B cell (primary cell): ENCODE measurements at places on chromosomes 3 and 15.
A peak's percentile ranks its signal among the peaks of the same experiment; 100 is the strongest.

DNA sequence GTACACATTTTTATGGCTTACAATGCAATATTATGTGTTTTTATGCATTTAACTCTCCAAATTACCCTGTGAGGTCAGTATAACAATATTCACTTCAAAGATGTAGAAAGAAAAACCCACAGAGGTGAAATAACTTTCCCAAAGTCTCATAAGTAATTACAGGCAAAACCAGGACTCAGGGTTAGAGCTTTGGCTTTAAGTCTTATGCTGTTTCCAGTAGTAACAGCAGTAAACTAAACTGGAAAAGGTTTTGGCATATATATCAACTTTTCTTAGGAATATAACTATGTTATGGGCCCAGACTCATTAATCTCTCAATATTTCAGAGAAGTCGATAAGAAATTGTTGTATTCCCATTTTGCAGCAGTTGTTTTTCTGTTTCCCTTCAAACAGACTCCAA lies 206.3 kb upstream of the KCNMB2 start:
- no peak for DNase-seq

DNA sequence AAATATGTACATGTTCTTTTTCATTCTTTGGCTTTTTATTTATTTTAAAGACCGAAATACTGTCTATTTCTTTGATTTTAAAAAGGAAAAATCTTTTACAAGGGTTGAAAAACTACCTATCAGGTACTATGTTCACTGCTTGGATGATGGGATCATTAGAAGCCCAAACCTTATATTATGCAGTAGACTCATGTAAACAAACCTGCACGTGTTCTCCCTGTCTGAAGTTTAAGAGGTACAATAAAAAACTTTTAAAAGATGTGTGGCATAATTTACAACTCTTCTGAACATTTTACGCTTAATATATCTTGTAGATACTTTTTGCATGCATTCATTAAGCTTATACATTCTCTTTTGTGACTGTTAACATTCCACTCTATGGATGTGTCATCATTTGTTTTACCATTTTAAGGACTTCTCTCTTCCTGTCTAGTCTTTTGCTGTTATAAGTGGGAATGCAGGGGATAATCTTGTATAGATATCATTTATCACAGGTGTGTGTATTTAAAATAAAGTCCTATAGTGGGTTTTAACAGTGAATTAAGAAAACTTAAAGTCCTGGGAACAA lies 6.2 kb downstream of the MGA start:
- DNase-seq = no peak

- DNase-seq = no peak
These were observed 163.1 kb downstream of the PLCL2 start for GRCh38 chr3:17047894-17048293.

DNA sequence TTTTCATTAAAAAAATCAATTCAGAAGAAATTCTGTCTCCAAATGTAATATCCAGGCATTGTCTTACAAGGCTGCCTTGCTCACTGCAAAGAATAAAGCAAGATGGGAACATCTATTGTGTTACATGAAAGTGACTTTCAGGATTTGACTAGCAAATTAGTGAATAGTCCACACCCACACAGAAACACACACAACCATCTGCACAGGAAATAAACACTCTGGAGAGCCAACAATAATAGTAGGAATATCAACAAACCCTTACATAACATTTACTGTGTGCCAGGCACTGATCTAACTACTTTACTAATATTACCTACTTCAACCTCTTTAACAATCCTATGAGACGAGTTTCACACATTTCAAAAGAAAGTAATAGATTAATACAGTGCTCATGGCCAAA lies 28.9 kb upstream of the ZNF385D start:
- no peak for DNase-seq

- no peak for DNase-seq
These were observed 36.8 kb upstream of the NIT2 start for GRCh38 chr3:100297784-100298183.

GRCh38 chr3:82957696-82958095 lies 1196.3 kb upstream of the GBE1 start:
- DNase-seq = no peak

DNA sequence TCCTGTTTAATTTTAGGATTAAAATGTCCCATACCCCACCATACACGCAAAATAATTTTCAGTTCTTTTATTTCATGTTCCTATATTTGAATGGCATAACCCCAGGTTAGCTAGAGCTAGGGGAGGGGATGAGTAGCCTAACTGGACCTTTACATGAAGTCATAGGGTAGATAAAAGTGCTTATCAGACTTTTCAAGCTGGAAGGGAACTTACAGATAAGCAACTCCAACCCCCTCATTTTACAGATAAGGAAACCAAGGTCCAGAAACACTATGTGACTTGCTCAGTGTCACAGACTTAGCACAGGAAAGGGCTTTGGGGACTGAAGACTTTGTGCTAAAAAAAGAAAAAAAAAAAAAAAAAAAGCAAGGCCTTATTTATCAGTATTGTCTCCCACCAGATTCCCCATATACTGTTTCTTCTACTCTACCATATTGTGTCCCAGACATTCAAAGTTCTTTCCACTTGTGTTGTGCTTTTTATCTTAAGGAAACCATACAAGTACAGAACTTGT lies 10.6 kb upstream of the TNIK start:
- DNase-seq = no peak

GRCh38 chr15:26590676-26591075 lies 182.2 kb downstream of the GABRB3 start:
- DNase-seq = no peak

DNA sequence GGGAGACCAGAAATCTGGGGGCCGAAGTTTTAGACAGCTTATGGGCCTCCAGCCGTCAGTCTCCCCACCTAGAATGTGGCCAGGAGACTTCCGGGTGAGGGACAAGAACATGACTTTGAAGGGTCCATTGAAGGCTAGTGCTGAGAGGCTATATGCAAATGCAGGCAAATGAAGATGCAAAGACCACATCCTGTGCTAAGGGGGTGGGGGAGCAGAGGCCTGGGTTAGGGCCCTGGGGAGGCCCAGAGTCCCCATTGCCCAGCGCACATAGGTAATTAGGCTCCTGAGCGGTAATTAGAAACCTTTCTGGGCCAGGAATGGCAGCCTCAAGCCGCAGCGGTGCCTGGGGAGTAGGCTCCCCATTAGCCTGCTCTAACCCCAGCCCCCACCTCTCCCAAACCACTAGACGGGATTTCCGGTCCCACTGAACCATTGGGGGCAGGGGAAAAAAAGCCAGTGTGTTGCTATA lies 6.8 kb downstream of the CSK start:
- DNase-seq = peak; percentile 78

DNA sequence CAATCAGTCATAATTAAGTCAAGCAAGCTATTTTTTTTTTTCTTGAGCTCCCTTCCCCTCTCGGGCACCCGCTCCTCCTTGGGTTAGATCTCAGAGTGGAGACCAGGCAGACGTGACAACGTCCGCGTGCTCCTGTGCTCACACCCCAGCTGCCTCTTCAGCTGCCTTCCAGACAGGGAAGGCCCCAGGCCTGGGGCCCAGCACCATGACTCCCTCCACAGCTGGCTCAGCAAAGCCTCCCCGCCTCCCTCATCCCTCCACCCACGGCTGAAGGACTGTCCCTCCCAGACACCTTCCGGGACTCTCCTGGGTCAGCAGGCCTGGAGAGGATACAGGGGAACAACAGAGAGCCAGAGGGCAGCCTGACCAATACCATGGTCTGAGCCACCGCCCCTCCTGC lies 87.9 kb upstream of the LINGO1 start:
- no peak for DNase-seq

- DNase-seq = no peak
These were observed 1026.4 kb downstream of the ROBO2 start for GRCh38 chr3:78066287-78066686.

DNA sequence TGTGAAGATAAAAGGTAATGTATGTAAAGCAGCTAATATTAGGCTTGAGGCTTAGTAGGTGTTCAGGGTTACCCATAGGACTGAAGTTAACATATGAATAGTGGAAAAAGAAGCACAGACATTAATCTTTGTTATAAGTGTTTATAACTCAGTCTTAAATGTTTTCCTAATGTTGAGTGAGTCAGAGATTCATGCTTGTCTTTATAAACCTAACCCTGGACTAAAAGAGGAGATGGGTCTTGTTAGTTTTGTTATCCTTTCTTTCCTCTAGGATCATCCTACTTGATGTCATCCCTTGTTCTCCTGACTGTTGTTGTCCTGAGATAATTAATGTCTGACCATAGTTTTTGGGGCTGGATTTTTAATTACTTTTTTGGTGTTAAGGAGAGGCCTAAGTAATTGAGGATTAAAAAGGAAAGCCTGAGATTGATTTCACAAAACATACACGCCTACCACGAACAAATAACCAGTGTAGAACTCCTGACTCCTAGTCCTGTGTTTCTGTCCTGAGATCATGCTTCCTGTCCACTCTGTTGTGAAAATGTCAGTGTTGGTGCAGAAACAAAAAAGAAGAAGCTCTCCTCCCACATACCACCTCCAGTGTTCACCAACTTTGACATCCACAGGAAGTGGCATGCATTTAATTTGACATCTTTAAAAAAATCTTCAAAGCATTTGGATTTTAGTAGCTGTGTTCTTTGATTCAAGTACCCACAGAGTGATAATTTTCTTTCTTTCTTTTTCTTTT lies 8.4 kb downstream of the MITF start:
- no peak for DNase-seq

- no peak for DNase-seq
These were observed 84.7 kb downstream of the EOMES start for GRCh38 chr3:27637346-27637995.

DNA sequence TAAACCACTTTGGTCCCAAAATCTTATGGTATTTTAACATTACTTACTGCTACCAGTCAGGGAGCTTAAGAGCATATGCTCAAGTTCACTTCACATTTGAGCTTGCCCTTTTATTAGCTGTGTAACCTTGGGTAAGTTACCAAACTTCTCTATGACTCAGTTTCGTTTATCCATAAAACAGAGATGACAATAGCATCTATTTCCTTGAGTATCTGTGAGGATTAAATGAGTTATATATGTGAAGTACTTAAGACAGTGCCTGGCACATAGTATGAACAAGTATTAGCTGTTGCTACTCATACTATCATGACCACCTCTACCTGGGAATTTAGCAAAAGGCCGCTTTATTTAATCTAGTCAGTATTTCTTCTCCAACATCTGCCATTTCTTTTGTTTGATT lies 5.9 kb downstream of the ATOSA start:
- no peak for DNase-seq

- DNase-seq = no peak
These were observed 30.7 kb upstream of the PPM1L start for GRCh38 chr3:160725338-160725737.

DNA sequence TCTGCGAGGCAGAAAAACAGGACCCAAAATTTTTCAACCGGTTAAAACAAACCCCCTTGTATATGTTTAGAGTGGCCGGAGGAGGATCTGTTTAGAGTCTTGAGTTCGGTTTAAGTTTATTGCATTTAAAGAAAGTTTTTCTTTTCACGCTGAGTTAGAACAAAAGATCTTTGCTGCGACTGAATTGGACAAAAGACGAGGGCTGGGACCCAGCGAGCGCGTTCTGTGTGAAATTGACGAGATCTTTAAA lies 9.8 kb downstream of the NR2F2 start:
- DNase-seq = no peak

DNA sequence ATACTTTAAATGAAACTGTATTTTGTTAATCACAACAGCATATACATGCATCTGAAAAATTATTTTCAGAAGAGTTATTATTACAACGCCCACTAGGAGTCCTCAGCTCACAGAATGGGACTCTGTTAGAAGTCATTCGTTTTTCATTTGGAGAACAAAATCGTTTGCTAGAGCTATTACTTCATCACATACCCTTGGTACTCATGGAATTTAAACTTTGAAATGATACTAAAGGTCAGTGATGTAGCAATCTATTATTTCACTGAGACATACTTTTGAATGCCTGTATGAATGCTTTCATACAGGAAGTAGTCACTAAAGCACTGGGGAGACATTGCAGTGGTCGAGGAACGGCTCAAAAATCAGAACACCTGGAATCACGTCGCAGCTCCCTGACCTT lies 198.1 kb downstream of the MBNL1 start:
- DNase-seq = peak; percentile 55

DNA sequence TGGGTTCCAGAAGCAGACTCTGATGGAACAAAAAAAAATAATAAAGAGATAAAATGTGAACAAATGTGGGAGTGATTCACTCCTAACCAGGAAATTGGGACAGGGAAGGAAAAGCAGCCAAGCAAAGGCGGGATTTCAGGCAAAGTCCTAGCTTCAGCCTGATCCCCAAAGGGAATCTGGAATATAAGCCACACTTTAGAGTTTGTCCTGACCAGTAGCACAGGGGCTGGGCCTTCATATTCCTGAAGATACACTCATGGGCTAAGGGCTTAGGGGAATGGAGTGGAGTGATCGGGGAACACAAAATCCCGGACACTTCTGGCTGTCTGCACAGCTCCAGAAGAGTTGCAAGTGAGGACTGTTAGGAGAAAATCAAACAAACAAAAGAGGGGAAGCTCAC lies 135.0 kb upstream of the COL8A1 start:
- no peak for DNase-seq
